ENCODE measurements at places on chromosomes 13 and 19.

DNA sequence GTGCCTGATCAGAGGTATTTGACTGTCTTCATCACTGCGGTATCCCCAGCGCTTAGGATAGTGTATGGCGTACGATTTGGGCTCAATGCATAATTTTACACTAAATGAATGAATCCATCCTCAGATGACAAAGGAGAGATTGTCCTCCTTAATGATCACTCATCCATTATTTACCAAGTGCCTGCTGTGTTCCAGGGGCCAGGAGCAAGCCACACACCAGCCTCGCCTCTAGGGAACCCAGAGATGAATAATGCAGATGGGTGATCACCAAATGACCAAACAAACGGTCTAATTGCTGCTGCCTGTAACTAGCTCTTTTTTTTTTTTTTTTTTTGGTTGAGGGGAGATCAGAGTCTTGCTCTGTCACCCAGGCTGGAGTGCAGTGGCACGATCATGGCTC lies 5.9 kb upstream of the GPR32 start:
- DNase-seq: no peak

DNA sequence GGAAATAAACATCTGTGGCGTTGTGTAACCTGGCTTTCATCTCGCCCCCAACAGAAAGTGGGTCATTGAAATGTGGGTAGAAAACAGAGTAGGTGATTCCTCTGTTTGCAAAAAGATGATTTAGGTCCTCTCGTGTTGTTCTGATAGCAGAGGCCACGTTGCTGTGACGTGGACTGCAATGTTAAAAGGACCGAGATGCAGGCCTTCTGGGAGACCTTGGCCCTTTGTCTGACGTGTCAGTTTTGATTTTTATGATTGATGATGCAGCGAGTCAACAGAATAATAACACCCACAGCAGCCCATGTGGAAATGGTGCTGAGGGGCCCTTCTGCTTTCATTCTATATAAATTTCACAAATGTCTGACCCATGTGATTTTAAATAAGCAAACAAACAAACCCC lies 68.9 kb downstream of the FGF9 start:
- no peak for DNase-seq

DNA sequence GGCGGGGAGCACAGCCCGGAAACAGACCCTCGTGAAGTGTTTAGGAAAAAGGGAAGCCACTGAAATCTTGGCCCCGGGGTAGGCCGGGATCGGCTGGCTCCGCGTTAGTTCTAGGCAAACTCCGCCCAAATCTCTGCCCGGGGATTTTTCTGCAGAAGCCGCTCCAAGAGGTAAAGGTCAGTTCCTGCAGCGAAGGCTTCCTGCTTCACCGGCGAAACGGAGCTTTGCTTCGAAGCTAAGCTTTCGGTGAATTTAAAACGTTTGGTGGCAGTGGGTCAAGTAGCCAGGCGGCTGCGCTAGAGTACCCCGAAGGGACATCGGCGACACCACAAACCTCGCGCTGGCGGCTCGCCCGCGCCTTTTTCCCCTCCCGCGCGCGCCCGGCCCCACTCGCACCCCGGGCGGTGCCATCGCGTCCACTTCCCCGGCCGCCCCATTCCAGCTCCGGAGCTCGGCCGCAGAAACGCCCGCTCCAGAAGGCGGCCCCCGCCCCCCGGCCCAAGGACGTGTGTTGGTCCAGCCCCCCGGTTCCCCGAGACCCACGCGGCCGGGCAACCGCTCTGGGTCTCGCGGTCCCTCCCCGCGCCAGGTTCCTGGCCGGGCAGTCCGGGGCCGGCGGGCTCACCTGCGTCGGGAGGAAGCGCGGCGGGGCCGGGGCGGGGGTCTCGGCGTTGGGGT lies 441 bp downstream of the GJB2 start:
- no peak for DNase-seq

DNA sequence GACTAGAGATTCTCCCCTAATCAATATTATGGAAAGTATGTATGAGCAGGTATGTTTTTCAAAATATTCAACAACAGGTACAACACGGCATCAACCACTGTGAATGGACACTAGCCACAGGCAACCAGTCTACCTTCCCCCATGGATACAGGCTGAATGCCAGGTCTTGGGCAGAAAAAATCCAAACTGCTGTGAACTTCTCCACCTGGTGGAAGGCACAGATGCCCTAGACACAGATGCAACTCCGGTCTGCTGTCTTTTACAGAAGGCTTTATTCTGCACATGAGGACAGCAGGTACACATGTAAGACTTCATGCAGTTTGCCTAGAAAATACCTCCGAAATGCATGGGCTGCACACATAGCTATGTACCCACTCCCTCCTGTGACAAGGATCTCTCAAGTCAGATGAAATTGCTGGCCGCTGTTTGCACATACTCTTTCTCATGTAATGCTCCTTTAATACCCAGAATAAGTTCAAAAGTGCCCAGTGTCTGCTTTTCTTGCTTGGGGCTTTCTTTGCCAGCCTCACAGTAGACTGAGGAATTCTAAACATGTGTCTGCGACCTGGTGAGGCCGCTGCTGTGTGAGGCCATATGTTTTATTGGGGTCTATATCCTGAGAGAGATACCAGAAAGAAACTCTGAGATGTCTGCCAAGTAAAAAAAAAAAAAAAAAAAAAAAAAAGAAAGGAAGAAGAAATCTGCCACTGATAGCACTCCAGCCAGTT lies 325.9 kb downstream of the FOXO1 start:
- DNase-seq: no peak

- no peak for DNase-seq
Measured at GRCh38 chr19:38531515-38531914, 86.2 kb downstream of the MAP4K1 start.

DNA sequence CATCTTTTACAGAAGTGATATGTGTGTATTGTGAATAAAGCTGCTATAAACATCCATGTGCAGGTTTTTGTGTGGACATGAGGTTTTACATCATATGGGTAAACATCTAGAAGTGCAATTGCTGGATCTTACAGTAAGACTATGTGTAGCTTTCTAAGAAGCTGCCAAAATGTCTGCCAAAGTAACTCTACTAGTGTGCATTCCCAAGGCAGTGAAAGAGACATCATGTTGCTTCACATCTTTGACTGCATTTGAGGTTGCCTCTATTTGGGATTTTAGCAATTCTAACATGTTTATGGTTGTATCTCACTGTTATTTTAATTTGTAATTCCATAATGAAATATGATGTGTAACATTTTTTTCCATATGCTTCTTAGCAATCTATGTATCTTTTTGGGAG lies 30.3 kb downstream of the SLITRK6 start:
- no peak for DNase-seq

All from stimulated activated CD4-positive, alpha-beta T cell treated with anti-CD3 and anti-CD28 coated beads, Interleukin-1b, Interleukin-23, amount 100 ng/mL, for 4 hours (primary cell).